ENCODE measurements at places on chromosomes 4 and X. TPM values are rescaled to one million over a fixed set of nuclear protein-coding genes. Genes with fewer than 3 reads are reported as not detected.

MBNL3 gene
- total RNA-seq, result 12.2 TPM

REELD1 gene
- total RNA-seq, result not detected

UVSSA gene
- total RNA-seq, result 2.5 TPM

DNA sequence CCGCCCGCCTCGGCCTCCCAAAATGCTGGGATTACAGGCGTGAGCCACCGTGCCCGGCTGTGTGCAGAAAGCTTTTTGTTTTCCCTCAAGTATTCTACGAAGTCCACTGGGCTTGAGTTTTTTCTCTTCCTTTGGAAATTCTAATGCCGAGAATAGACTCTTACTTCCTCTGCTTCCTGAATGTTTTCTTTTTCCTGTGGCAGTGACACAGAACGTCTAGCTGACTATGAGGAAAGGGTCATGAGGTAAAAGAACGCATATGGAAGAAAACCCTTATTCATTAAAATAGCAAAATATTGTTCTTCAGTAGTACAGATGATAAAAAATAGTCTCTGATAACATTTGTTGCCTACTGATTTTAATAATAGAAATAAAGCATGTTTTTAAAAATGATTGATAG, 4.9 kb upstream of the SLC25A4 start:
- no peak for DNase-seq

GRCh38 chr4:72179342-72179741, 147.5 kb downstream of the NPFFR2 start:
- no peak for DNase-seq

Data from H4 (cell line).